NCI-H526 treated with DMSO at 0.1 percent for 48 hours (cell line): ENCODE measurements at places on chromosomes 4 and X.

- DNase-seq, result no peak
Measured at GRCh38 chr4:76207549-76207948, 6.1 kb downstream of the SCARB2 start.

DNA sequence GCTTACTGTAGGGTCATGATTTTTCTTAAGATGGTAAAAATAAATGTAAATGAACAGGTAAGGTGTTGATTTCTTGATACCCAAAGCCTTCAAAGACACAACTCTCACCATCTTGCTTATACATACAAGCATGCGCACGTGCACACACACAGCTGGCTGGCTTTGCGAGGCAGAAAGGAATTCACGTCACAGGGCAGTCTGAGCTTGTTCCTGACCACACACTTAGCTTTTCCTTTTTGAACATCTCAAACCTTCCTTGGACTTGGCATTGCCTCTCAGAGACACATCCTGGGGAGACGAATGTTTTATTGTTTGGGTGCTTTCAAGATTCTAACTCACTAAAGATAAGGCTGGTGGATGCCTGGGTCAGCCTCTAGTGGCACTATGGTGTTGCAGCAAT lies 175.0 kb downstream of the NHS start:
- no peak for DNase-seq

GRCh38 chrX:108138814-108139702 lies 47.5 kb downstream of the ATG4A start:
- no peak for DNase-seq

GRCh38 chrX:39264023-39264422 lies 462.8 kb downstream of the MID1IP1 start:
- no peak for DNase-seq

- DNase-seq, result no peak
Measured at GRCh38 chr4:55553441-55554201, 6.9 kb upstream of the CLOCK start.

DNA sequence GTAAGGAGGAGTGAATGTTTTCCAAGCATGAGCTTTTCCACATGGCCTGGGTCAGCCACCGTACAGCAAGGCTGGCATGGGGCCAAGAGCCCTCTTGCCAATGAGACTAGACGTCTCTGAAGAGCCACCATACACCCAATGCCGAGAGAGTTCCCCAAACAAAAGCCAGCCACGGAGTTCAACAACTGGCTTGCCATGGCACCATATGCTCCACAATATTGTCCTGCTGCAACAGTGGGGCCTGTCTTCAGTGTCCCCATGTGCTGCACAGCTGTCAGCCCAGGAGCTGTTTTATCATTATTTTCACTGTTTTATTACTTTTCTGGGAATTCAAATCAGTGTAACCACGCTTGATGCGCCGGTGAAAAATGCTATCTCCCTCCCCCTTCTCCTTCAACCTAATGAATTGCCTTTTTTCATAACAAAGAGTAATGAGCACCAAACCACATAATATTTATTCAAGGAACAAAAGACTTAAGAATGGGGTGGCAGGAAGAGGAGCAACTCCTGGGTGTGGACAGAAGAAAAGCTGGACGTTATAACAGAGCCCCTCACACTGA lies 18.4 kb downstream of the MAML3 start:
- DNase-seq, result no peak
